ENCODE measurements at places on chromosomes 16 and 17.

GRCh38 chr16:11251525-11252481 lies 4.2 kb downstream of the SOCS1 start:
- DNase-seq, result no peak

GRCh38 chr16:28280881-28281836 lies 11.2 kb upstream of the SBK1 start:
- no peak for DNase-seq

DNA sequence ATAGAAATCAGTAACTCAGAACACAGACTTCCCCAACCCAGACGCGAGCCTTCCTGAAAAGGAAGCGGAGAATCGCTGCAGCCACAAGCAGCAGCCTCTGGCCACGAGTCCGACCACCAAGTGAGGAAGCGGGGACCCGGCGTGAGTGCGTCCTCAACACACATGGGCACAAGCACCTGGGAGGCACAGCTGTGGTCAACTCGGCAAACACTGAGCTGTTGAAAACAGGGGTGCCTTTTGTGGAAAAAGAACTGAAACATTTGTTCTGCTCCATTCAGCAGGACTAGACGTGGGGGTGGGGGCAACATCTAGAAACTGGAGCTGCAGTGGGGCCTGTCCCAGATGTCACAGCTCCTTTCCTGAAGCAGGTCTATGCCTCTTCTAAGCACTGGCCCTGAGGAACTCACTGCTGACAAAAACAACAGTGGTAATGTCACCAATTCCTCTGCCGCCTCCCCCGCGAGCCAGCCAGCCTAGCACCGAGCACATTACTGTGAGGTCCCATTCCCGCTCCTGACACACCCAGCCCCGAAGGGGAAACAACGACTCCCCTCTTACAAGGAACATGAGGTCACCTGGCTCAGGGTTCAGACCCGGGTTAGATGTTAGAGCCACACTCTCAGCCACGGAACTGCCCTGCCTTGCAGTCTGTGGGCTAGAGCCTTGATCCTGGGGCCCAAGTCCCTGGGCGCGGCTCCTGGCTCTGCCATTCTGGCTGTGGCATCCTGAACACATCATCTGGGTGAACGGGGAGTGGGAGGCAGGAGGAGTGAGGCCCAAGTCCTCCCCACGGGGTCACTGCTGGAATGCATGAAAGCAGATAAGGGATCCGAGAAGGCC lies 29.0 kb downstream of the KDM8 start:
- DNase-seq, result peak; percentile 44

- DNase-seq, result no peak
Measured at GRCh38 chr16:53664724-53665345, 38.8 kb downstream of the RPGRIP1L start.

GRCh38 chr17:54085934-54086333 lies 263.2 kb downstream of the KIF2B start:
- DNase-seq, result peak; percentile 4

Measured in activated B cell treated with CpG ODN at 0.5 μM for 24 hours (primary cell).